ENCODE measurements at places on chromosomes 7 and 10. TPM values are rescaled to one million over a fixed set of nuclear protein-coding genes. Genes with fewer than 3 reads are reported as not detected.
A peak's percentile ranks its signal among the peaks of the same experiment; 100 is the strongest.

RAMP3 gene
- total RNA-seq: 40.8 TPM

DPYSL4 gene
- total RNA-seq: 59.8 TPM

TMEM229A gene
- total RNA-seq: 0.17 TPM

EN2 gene
- total RNA-seq: not detected

DNA sequence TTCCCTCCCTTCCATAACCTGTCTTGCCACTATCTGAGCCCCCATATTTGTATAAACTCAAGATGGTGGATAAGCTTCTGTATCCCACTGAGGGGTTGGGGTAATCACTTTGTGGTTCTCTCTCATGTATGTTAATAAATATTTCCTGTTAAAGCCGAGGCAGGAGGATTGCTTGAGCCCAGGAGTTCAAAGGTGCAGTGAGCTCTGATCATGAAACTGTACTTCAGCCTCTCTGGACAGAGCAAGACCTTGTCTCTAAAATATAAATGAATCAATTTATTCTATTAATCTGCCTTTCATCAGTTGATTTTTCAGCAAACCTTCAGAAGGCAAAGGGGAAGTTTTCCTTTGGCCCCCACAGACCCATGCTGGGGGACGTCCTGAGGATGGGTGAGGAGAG, 1.8 kb upstream of the RARRES2 start:
- no peak for DNase-seq

DNA sequence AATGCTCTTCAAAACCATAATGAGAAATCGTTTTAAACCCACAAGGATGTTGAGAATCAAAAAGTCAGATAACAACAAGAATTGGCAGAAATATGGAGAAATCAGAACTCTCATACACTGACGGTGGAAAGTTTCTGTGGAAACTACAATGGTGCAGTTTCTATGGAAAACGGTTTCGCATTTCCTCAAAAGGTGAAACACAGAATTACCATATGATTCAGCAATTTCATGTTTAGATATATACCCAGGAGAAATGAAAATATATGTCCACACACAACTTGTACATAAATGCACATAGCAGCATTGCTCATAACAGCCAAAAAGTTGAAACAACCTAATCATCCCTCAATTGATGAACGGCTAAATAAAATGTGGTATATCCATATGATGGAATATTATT, 218.2 kb downstream of the ARL4A start:
- no peak for DNase-seq

DNA sequence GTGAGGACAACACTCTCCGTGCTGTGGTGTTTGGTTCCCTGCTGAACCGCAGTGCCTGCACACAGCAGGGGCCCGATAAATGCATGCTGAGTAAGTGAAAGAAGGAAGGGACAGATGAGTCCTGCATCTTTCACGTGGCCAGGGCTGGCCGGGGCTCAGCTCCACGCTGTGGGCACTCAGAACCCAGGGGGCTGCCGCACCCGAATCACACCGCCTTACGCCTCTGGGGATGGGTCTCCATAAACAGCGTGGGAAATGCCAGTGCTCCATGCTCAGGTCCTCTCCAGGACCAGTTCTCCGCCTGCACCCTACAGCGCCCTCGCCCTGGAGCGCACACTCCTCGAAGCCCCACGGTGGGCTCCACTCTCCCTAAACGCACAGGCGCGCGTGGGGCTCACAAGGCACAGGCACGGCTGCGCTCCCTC, 38.1 kb downstream of the RASGEF1A start:
- no peak for DNase-seq

DNA sequence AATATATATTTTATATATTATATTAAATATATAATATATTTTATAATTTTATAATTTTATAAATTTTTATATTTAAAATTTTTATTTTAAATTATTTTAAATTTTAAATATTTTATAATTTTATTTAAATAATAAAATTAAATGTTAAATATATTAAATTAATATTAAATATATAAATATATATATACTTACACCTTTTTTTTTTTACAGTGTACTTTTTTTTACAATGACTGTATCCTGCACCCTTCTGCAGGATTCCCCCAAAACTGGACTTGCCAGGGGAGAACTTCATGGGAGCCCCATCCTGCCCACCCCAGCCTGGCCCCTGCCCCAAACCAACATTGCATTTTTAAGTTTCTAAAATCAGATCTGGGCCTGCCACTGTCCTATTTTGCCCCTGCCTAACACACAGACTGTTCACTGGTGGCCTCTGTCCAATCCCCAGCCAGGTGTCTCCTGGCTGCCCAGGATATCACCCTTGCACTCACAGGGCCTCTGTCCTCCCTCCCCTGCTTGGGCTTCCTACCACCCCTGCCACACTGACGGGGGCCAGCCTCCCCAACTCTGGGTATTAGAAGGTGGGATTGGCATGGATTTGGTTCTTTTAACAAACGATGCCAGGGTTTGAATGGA, 138.0 kb downstream of the ADCY1 start:
- DNase-seq: no peak

GRCh38 chr7:152924826-152925411, 165.4 kb downstream of the ACTR3B start:
- no peak for DNase-seq

GRCh38 chr7:1358376-1359050, 100.8 kb downstream of the MICALL2 start:
- DNase-seq: no peak

GRCh38 chr10:84308481-84309304, 19.7 kb upstream of the CCSER2 start:
- peak; percentile 60 for DNase-seq

GRCh38 chr10:28684157-28684985, 7.0 kb downstream of the BAMBI start:
- no peak for DNase-seq

- no peak for DNase-seq
Observed at GRCh38 chr10:45408421-45409319, 34.7 kb downstream of the ALOX5 start.

GRCh38 chr7:87027900-87028299, 31.6 kb downstream of the ELAPOR2 start:
- DNase-seq: no peak

DNA sequence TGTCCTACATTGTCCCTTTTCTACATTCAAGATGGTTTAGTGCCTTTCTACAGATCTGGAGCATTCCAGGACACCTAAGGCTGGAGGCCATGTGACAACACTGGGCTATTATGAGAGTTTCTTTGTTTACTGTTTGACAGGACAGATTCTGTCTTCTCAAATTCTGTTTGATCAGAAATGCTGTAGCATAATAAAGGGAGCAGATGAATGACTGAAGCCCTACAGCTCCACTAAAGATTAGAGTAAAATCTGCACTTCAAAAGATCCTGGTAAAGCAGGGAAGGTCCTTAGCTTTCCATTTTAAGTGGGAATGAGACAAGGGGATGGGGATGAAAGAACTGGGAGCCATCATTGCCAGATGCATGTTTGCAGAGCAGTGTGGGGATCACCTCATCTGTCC, 38.4 kb downstream of the TMEM229A start:
- no peak for DNase-seq

GRCh38 chr10:114477285-114477684, 73.0 kb upstream of the AFAP1L2 start:
- no peak for DNase-seq

- DNase-seq: no peak
Observed at GRCh38 chr7:81883801-81884393, 114.0 kb upstream of the HGF start.

DNA sequence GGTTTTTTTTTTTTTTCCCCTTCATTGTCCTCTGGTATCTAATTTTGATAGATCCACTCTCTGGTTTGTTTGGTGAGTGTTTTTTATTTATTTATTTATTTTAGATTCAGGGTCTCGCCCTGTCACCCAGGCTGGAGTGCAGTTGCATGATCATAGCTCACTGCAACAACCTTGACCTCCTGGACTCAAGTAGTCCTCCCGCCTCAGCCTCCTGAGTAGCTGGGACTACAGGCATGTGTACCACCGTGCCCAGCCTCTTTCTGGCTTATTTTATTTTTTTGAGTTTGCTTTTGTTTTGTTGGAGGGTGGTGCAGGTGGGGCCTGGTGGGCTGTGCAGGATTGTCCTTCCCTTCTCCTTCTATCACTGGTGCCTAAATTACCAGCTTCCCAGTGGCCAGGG, 187.2 kb upstream of the SH2B2 start:
- no peak for DNase-seq

DNA sequence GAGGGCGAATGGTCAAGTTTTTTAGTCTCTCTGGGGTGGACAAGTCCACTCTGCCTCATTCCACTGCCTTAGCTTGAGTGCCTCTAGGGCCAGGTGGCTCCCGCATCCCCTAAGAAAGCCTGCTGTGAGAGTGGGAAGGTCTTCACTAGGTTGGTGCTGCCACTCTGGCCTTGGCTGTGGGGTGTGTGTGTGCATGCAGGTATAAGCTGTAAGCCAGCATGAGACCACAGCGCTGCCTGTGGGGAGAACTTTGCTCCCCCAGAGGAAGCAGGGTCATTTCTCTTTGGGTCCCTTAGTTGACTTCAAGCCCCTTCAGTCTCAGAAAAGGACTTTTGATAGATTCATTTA, 25.5 kb upstream of the PCBD1 start:
- DNase-seq: no peak

DNA sequence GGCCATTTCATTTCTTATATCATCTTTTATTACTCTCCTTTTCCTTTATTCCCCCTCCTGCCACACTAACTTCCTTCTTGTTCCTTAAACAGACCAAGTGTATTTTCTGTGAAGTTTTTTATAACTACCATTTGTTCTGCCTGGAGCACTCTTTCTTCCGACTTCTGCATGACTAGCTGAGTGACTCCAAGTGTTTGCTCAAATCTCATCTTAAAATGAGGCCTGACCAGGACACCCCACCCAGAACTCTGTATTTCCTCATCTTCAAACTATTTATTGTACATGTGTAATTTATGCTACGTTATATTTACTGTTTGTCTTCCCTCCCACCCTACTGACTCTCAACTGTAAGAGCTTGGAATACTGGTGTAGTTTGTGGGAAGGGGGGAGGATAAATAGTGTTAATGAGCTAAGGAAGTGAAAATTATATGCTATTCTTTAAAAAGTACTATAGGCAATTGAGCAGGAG, 3.2 kb downstream of the MINDY3 start:
- no peak for DNase-seq

- no peak for DNase-seq
Observed at GRCh38 chr7:116614499-116615262, 57.3 kb upstream of the MET start.

GRCh38 chr10:36872702-36873393, 252.6 kb upstream of the ANKRD30A start:
- DNase-seq: no peak

DNA sequence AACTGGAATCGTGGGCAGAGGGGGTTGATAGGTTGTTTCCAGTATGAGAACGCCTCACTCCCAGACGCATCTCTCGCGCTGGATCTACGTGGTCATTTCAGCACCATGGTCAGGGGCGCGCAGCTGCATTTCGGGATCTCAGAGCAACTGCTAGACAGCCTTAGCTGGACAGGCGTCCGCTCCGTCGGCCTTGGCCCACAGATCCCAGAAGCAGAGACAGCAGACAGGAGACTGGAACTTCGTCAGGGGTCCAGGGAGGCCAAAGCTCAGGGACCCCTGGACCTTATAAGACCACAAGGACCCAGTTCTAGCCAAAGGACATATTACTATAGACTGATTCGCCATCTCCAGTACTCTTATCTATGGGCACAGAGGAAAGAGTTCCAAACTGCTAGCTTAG, 5.3 kb downstream of the NEUROG3 start:
- peak; percentile 54 for DNase-seq

GRCh38 chr7:4707217-4707741, 25.2 kb downstream of the FOXK1 start:
- no peak for DNase-seq

All from heart right ventricle (tissue), 16 donors.